ENCODE measurements at places on chromosomes 2 and 18.

GRCh38 chr2:218964041-218964771 lies 4.7 kb downstream of the CDK5R2 start:
- DNase-seq: no peak

- DNase-seq: no peak
Measured at GRCh38 chr2:179478771-179479170, 214.1 kb upstream of the SESTD1 start.

- DNase-seq: no peak
Measured at GRCh38 chr18:54607213-54608027, 16.4 kb downstream of the DYNAP start.

DNA sequence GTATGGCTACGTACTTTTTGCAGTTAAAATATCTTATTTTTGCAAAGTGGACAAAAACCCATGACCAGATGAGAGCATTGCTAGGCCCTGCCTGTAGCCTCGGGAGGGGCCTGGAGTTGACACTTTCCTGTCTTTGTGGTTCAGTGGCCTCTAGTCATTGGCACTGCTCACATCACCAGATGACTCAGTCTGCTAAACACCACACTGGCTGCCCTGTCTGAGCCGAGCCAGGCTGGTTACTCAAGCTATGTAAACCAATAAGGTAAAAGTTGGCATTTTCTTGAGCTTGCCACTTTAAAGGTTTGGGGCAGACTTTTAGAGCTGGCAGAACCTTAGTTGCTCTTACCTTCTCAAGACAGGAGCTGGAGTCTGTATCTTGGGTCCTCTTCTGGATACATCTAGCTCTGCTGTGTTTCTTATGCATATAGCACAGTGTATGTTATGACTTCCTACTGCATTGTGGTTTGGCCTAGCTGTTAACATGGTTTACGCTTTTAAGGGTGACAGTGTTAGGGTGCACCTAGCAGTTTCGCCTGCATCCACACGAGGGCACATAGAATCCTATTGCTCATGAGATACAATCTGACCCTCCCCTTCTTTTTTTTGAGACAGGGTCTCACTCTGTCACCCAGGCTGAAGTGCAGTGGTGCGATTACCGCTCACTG lies 76.4 kb downstream of the AP1S3 start:
- DNase-seq: peak; percentile 17

- DNase-seq: no peak
Measured at GRCh38 chr2:240972636-240973521, 25.5 kb upstream of the SNED1 start.

GRCh38 chr2:71780162-71780561 lies 326.8 kb downstream of the DYSF start:
- no peak for DNase-seq

GRCh38 chr2:197128897-197129296 lies 181.7 kb downstream of the ANKRD44 start:
- DNase-seq: no peak

DNA sequence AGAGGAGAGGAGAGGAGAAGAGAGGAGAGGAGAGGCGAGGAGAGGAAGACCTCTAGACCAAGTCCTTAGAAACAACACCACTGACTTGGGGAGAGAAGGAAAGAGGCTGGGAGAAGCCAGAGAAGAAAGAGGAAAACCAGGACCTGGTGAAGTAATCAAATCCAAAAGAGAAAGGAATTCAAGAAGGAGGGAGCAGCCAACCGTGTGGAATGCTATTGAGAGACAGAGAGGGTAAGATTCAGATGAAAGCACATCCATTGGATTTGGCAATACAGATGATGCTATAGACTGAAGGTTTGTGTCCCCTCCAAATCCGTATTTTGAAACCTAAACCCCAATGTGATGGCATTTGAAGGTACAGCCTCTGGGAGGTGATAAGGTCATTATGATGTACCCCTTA lies 50.7 kb downstream of the GALNT14 start:
- no peak for DNase-seq

DNA sequence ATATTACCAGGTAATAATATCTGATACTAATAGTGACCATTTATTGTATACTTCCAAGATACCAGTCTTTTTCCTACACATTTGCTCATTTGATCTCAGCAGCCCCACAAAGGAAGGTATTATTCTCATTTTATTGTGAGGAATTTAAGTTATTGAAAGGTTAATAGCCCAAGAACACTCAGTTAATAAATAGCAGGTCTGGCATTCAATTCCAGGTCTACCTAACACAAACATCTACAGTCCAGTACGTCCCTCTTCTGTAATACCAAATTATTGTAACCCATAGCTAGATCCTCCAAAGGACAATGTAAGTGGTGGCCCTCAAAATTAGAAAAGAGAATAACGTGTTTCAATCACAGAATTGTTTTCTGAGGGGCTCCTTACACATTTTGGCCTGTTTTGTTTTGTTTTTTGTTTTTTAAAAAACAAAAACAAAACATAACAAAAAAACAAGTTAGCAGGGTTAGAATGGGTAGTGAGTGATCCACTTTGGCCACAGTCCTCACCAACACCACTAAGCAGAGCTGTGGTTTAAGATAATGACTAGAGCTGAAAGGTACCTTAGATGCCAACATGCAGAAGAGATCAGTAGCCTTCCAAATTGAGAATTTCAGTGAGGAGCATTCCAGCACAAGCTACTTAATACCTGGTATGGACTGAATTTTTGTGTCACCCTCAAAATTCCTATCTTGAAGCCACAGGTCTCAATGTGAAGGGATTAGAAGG lies 137.5 kb downstream of the DYM start:
- no peak for DNase-seq

All from activated T-helper 9 cell treated with anti-CD3 and anti-CD28 coated beads, Interleukin-2, amount 50 U/mL, for 16 hours (primary cell).